CD4-positive, CD25-positive, alpha-beta regulatory T cell (primary cell): ENCODE measurements at places on chromosomes 2 and 18. TPM values are rescaled to one million over a fixed set of nuclear protein-coding genes. Genes with fewer than 3 reads are reported as not detected.

SCG2 gene
- not detected for polyA plus RNA-seq

VWC2L gene
- not detected for polyA plus RNA-seq

CACNB4 gene
- not detected for polyA plus RNA-seq

LRATD1 gene
- polyA plus RNA-seq = not detected

CDH19 gene
- polyA plus RNA-seq = not detected

M1AP gene
- polyA plus RNA-seq = not detected

RAB6C gene
- not detected for polyA plus RNA-seq

FBLN7 gene
- 36.0 TPM for polyA plus RNA-seq
